ENCODE measurements at places on chromosomes 6 and 20.
A peak's percentile ranks its signal among the peaks of the same experiment; 100 is the strongest.

- DNase-seq: no peak
These were observed 109.4 kb upstream of the AKAP12 start for GRCh38 chr6:151130329-151130728.

DNA sequence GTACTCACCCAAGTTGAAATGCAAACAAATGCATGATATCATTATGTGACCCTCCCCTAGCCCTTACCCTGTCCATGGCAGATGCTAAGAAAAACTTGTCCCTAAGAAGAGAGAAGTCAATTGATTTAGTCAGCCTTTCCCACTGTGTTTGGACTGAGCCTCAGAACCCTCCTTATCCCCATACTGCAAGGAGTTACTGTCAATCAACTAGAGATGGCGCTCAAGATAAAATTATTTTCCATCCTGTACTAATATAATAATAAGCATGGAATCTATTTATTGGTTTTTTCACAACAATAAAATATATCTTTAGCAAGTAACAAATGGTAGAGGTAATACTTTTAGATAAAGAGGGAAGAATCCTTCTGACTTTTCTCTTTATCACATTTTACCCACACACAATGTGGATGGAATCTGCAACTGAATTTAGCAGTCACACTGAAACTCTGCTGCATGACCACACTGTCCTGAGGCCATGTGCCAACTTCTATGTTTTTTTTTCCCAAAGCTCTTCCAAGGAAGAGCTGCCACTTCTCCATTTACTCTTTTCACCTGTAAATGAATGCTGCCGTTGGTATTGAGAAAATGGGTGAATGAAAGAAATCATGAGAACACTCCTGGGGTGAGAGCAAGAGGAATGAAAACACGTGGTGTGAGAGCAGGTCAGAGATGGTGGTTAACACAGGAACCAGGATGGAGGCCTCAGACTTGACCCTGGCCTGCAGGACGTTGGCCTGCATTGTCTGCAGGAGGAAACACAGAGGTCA, 10.5 kb downstream of the NT5E start:
- DNase-seq: no peak

- peak; percentile 71 for DNase-seq
These were observed 175.1 kb upstream of the JAG1 start for GRCh38 chr20:10848810-10849370.

DNA sequence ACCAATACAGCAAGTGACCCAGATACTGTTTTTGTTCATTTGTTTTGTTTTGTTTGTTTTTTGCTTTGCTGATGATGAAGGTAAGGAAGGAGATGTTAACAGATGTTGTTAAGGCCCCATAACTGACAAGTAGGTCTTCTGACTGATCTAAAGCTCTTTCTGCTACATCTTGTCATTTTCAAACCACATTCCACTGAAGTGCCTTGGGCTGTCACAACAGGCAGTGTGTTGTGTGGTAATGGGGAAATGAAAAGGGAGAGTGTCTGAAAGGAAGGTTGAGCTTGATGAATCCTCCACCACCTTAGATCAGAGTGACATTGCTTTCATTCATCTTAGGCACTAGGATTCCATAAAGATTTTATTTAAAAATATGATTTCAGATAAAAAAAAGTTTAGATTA, 479.4 kb upstream of the SYNCRIP start:
- DNase-seq: no peak

DNA sequence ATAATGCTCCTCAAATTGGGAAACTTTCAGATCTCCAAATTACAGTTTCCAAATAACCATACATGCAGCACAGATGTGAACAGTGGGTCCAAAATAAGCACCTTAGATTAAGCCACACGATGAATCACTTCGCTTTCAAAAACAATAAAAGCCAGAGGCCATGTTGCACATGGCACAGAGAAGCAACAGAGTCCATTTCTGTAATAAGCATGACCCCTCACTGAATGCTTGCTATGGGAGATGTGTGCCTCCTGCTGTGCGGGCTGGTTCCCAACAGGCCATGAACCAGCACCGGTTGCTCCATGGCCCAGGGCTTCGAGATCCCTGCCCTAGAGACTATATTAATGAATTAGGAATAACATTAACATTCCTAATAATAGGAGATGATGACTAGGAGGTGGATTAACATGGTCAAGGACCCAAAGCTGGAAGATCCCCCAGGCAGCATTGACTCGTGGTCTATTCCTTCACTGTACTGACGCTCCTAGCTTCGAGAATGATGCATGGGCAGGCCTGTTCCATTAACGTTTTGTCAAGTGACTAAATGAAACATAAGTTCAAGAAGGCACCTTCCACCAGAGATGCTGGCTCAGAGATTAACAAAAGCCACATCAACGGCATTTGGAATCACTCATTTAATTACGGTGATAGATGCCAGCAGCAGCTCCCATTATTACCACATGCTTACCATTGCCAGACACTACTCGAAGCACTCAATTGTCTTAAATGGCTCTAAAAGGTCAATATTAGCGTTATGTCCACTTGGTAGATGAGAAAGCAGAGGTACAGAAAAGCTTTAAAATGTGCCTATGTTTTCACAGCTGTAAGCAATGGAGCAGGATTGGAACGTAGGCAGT, 470.6 kb upstream of the AGPAT4 start:
- DNase-seq: no peak

DNA sequence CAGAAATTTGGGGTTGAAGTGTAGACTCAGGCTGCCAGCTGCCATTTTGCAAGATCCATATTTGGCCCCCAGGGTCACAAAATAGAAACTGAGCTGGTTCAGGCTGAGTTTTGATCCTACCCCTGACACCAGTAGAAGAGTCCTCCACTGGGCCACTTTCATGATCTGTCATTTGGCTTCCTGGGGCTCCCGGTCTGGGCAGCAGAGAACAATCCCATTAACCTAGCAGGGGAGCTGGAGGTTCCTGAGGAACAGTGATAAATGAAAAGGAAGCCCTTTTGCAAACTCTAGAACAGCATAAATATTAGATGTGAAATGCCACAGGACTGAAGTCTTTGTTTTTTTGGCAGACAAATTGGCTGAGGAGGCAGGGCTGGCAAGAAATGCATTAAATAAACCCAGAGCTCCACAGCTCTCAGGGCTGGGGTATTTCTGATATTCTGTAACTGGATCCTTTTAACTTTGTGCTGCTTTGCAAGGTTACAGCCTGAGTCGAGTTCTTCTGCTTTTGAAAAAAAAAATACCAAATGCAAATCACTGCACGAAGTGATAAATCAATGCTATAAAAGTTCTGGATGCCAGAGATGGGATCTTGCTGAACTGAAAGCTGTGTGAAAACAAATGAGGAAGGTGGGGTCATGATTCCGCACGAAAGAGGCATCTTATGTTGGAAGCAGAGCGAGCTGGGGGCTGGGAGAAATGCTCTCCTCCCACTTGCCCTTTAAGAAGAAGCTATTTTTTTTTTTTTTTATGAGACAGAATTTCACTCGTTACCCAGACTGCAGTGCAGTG, 64.4 kb downstream of the SULF2 start:
- no peak for DNase-seq

All from GM03348 (cell line).